ENCODE measurements at places on chromosomes 6 and 20. TPM values are rescaled to one million over a fixed set of nuclear protein-coding genes. Genes with fewer than 3 reads are reported as not detected.

- H3K4me1 ChIP-seq = no peaks in the 10 kb centered on the region
- H3K36me3 ChIP-seq = no peaks in the 10 kb centered on the region
- no peak overlapping the region for H3K4me3 ChIP-seq
- peaks cover 5% of the 10 kb centered on the region for H3K27me3 ChIP-seq
- DNase-seq = no peak
Observed at GRCh38 chr6:112332274-112332673, 14.9 kb upstream of the RFPL4B start.

- peak overlapping the region; percentile 86 for H3K27ac ChIP-seq
- peaks cover 15% of the 10 kb centered on the region for H3K4me1 ChIP-seq
- peak overlapping the region; percentile 88 for H3K4me3 ChIP-seq
- H3K27me3 ChIP-seq = no peaks in the 10 kb centered on the region
- peak; percentile 39 for DNase-seq
Observed at GRCh38 chr6:28081486-28081751, 1.1 kb downstream of the ZNF165 start.

DNA sequence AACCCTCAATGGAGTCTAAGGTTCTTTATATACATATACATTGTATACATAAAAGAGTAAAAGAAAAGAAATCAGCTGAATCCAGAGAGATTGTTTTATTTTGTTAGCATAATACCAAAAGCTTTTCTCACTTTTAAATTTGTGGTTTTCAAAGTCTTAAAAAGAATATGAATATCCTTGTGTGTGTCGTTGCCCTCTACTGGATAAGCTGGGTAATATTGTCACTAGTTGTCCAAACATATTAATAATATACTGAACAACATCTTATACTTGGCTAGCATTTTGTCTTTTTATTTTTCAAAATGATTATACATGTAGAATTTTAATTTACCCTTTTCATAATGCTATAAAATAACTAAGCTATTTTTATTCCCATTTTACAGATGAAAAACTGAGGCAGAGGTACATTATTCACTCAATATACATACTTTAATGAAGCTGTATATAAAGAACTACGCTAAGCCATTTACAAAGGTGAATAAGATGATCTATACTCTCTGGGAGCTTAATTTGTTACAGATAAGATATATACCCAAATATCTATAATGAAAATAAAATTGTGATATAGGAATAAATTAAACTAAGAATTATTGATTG lies 531.7 kb downstream of the TFAP2B start:
- no peak for DNase-seq
- no peaks in the 10 kb centered on the region for H3K36me3 ChIP-seq
- H3K27ac ChIP-seq = no peak overlapping the region
- no peaks in the 10 kb centered on the region for H3K4me1 ChIP-seq

FOXQ1 gene
- not detected for polyA plus RNA-seq

- H3K36me3 ChIP-seq = no peaks in the 10 kb centered on the region
- DNase-seq = no peak
- H3K27ac ChIP-seq = no peak overlapping the region
Observed at GRCh38 chr6:130742131-130742681, 85.0 kb upstream of the SMLR1 start.

- H3K27me3 ChIP-seq = peaks cover 15% of the 10 kb centered on the region
- no peaks in the 10 kb centered on the region for H3K36me3 ChIP-seq
- H3K4me1 ChIP-seq = peaks cover 18% of the 10 kb centered on the region
- H3K4me3 ChIP-seq = no peak overlapping the region
- no peak for DNase-seq
Observed at GRCh38 chr6:151322570-151322969, 68.8 kb downstream of the ZBTB2 start.

GRCh38 chr6:5390177-5390576 lies 128.9 kb downstream of the FARS2 start:
- no peaks in the 10 kb centered on the region for H3K4me1 ChIP-seq
- DNase-seq = no peak
- no peaks in the 10 kb centered on the region for H3K36me3 ChIP-seq
- no peaks in the 10 kb centered on the region for H3K27me3 ChIP-seq
- no peak overlapping the region for H3K27ac ChIP-seq
- no peak overlapping the region for H3K4me3 ChIP-seq

GRCh38 chr20:4836935-4837334 lies 115.2 kb downstream of the PRND start:
- no peaks in the 10 kb centered on the region for H3K4me1 ChIP-seq
- H3K36me3 ChIP-seq = no peaks in the 10 kb centered on the region
- H3K4me3 ChIP-seq = no peak overlapping the region
- H3K27ac ChIP-seq = no peak overlapping the region
- H3K27me3 ChIP-seq = no peaks in the 10 kb centered on the region

FAM217A gene
- 0.22 TPM for polyA plus RNA-seq

DNA sequence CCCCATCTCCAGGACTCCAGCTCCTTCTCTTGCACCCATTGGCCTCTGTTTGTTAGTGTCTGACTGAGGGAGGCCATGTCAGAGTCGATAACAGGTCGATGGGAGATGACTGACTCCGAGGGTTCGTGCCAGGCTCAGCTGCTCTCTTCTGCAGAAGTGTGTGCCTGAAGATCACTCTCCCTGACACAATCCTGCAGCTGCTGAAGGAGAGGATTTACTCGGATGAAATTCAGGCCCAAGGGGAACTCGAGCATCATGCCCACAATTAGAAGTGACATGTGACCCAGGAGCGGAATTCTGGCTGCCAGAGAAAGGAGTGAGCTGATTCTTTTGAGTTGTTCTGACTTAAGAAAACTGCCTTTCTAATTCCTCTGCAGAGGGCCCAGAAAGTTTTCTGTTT lies 318.2 kb downstream of the MAFB start:
- H3K36me3 ChIP-seq = no peaks in the 10 kb centered on the region
- H3K27ac ChIP-seq = no peak overlapping the region
- H3K27me3 ChIP-seq = no peaks in the 10 kb centered on the region
- no peaks in the 10 kb centered on the region for H3K4me1 ChIP-seq
- DNase-seq = no peak
- no peak overlapping the region for H3K4me3 ChIP-seq

DNA sequence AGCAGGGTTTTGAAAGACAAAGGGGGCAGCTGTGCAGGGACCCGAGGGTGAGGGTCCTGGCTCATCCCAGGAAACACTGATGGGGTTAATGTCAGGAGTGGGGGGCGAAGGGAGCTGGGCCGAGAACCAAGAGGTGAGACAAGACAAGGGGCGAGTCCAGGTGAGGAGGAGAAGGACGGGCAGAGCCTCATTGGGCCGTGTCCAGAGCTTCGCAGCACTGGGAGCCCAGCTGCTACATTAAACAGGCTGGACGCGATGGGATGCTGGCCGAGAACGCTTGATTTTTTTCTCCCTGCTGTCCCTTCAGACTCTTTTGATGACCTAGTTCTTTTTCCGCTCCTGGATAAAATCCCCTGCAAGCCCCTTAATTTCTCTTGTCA lies 172.8 kb upstream of the SNX9 start:
- no peak overlapping the region for H3K4me3 ChIP-seq
- H3K36me3 ChIP-seq = no peaks in the 10 kb centered on the region
- no peak overlapping the region for H3K27ac ChIP-seq
- H3K4me1 ChIP-seq = no peaks in the 10 kb centered on the region
- no peak for DNase-seq
- H3K27me3 ChIP-seq = no peaks in the 10 kb centered on the region

HUS1B gene
- polyA plus RNA-seq = 0.83 TPM

GRCh38 chr6:106801256-106801655 lies 171.9 kb downstream of the QRSL1 start:
- DNase-seq = no peak
- H3K36me3 ChIP-seq = no peaks in the 10 kb centered on the region
- no peak overlapping the region for H3K27ac ChIP-seq
- H3K4me3 ChIP-seq = no peak overlapping the region
- no peaks in the 10 kb centered on the region for H3K4me1 ChIP-seq
- peaks cover 3% of the 10 kb centered on the region for H3K27me3 ChIP-seq

DNA sequence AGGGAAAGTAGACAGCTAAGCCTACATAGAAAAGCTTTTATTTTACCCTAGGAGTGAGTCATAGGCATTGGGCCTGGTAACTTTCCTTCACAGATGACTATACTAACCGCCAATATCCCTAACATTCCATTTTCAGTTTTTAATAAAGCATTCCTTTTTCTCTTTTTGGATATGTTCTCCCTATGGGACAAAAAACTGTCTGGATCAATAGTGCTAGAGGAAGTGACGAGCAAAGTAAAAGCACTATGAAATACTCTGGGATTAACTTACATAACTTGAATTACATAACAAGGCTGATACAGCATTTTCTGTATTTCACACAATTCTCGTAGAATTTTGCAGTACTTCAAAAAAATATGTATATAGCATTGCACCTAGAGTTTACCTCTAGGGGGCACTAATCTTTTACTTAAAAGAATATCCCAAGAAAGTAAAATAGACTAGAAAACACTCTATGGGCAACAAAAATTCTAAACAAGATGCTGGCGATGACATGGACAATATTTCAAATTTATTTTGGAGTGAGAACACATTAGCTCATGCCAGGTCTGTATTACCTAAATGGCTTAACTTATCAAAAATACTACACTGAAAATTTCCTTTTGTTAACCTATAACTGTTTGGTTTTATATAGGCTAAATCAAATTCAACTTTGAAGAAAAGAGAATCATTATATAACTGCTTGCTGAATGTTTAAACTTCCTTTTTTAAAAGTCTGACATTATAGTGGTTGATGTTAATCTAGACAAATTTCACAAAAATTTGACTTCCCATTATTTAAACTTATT lies 66.3 kb upstream of the DST start:
- H3K4me3 ChIP-seq = no peak overlapping the region
- DNase-seq = peak; percentile 48
- no peaks in the 10 kb centered on the region for H3K27me3 ChIP-seq
- no peaks in the 10 kb centered on the region for H3K4me1 ChIP-seq
- H3K27ac ChIP-seq = no peak overlapping the region

DNA sequence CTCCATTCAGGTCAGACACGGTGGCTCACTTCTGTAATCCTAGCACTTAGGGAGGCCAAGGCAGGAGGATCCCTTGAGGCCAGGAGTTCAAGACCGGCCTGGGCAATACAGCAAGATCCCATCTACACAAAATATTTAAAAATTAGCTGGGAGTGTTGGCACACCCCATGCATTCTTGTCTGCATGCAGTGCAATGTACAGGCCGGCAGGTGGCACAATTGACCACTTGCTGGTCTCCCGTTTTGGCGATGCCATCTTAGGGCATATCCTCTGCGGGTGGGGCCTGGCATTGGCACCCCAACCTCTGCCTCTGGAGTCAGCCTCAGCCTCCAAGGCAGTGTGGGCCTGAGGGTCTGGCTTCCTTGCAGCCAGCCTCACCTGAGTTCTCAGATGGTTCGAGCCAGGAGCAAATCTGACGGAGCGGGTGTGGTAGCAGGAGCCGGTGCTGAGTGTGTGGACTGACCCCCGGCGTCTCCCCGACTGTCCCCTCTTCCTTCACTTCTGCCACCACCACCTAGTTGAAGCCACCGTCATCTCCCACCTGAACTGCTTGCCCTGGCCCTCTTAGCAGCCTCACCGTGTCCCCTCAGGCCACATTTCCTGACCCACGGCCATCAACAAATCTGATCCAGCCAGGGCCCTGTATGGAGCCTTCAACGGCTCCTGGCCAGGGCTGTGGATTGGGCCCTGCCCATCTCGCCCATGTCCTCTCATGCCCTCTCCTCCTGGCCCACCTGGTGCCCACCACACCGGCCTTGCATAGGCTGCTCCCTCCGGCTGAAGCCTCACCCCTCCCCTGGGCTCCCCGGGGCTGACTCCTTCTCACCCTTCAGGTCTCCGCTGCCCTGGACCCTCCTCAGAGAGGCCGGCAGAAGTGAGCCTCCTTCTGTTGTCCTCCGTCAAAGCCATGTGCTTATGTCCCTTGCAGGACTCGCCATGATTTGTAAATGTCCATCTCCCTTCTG lies 44.0 kb downstream of the EFCAB8 start:
- no peak overlapping the region for H3K27ac ChIP-seq
- peak; percentile 67 for DNase-seq
- no peaks in the 10 kb centered on the region for H3K27me3 ChIP-seq
- H3K4me1 ChIP-seq = peaks cover 11% of the 10 kb centered on the region

DNA sequence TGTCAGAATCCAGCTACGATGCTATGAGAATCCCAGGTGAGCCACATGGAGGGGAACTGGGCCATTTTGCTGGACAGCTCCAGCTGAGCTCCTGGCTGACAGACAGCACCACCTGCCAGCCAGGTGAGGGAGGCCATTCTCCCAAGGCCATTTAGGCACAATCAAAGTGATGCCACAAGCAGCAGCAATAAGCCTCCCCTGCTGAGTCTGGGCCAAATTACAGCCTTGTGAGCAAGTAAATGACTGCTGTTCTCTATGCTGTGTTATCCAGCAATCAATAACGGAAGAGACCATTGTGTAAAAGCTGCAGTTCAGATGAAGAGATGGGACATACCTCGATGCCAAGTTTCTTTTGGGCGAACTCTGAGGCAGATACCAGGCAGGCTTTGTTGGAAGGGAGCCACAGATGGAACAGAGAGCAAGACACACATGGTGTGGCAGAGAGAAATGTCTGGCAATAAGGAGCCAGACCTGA lies 14.0 kb upstream of the SCGN start:
- no peak for DNase-seq
- no peaks in the 10 kb centered on the region for H3K4me1 ChIP-seq
- peaks cover 6% of the 10 kb centered on the region for H3K27me3 ChIP-seq
- no peak overlapping the region for H3K4me3 ChIP-seq
- H3K36me3 ChIP-seq = no peaks in the 10 kb centered on the region

- H3K4me1 ChIP-seq = peaks cover 6% of the 10 kb centered on the region
- no peak overlapping the region for H3K4me3 ChIP-seq
- no peaks in the 10 kb centered on the region for H3K36me3 ChIP-seq
- no peak for DNase-seq
Observed at GRCh38 chr6:137921823-137922222, 54.8 kb downstream of the TNFAIP3 start.

- H3K27ac ChIP-seq = no peak overlapping the region
- H3K4me3 ChIP-seq = no peak overlapping the region
- no peaks in the 10 kb centered on the region for H3K36me3 ChIP-seq
- H3K4me1 ChIP-seq = no peaks in the 10 kb centered on the region
- no peaks in the 10 kb centered on the region for H3K27me3 ChIP-seq
- DNase-seq = no peak
Observed at GRCh38 chr6:96716221-96716620, 121.1 kb downstream of the GPR63 start.

EBF4 gene
- not detected for polyA plus RNA-seq

SIRPD gene
- not detected for polyA plus RNA-seq

GRCh38 chr6:14079433-14079832 lies 38.1 kb upstream of the CD83 start:
- no peaks in the 10 kb centered on the region for H3K36me3 ChIP-seq
- H3K27me3 ChIP-seq = no peaks in the 10 kb centered on the region
- DNase-seq = no peak
- no peak overlapping the region for H3K27ac ChIP-seq
